T-helper 2 cell (primary cell): ENCODE measurements at places on chromosomes 7 and 10.

DNA sequence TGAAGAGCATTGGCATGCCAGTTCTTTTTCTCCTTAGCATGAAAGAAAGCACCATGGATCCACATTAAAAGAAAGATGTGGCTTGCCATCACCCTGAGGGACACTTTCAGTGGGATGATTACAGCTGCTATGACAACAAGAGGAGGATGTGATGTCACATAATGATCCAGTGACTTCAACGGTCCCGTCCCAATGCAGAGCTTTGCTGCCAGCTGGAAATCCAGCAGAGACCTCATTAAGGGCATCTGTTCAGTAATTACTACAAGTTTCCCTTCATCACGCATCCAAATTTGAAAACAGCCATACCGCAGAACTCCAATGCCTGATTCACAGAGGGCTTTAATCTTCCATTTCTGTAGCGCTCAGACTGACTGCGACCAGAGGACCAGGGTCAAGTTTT is 206.6 kb downstream of the LSM5 start:
- no peak for DNase-seq

DNA sequence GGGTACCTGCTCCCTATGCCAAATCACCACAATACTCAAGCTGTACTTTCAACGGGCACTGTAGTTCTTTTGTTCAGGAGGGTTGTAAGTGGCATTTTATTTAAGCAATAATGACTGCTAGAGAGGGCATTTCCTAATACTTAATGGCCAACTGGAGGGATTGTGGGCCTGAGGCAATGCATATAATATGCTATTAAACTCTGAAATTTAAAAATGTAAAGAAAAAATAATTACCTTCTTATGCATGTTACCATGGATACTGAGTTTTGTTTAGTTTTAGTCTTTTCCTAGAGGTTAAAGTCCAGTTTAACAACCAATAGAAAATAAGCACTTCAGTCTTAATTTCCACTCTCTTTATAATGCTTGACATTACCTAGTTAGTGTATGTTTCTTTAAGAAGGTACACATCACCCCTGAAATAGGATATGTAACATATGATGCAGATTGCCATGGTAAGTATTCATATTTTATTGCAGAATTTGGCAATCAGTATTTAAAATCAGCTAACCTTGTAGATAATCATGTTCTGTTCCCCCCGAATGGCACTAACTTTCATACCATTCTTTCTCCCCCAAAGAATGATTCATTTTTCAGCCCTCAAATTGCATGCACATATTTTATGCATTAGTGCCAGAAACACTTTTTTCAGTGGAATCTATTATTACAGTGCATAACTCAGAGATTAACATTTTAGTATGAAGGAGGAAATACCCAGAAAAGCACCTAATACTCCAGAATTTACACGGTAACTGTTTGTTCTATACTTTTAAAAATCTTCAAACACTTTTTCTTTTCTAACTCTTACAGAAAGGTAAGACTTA is 90.3 kb upstream of the ZNF438 start:
- DNase-seq, result no peak

DNA sequence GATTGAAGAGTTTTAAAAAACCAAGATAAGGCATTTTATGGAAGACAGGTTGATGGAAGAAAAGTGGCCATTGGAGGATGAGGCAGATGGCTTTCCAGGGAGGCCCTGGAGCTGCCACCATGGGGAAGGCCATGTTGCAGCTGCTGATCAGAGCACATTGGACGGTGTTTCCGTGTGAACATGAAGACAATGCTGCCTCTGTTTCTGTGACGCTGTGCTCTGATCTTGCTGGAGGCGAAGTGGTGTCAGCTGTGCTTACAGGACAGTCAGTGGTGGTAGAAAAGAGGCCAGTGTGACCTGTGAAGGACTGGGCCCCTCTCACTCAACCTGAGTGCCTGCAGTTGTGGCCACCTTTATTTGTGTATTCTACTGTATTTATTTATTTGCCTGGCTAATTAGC is 132.9 kb downstream of the FAM204A start:
- DNase-seq, result no peak

GRCh38 chr7:143041346-143041745 is 10.8 kb upstream of the OR6V1 start:
- no peak for DNase-seq

DNA sequence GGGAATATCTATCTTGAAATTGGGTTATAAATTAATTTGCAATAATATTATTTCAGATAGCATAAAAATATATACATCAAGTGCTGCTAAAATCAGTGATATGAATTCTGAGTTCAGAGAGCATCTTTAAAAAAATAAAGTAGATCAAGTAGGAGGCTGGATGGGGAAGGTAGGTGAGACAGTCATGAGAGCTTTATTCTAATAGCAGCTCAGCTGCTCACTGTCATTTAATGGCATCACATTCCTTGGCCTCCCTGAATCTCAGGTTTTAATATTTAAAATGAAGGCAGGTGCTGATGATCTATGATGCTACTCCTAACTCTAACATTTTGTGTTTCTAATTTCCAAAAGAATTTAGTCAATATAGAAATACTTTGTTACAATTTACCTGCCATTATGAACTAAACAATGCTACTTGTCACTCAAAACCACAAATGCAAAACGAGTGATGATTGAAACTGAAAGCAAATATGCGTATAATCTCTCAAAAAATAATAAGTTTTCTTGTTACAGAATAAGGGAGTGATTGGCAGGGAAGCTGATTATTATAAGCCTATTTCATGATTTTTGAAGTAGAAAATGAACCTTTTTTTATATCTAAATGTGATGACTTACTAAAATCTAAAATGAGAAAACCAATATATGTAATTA is 147.6 kb upstream of the CSTF2T start:
- DNase-seq, result no peak

DNA sequence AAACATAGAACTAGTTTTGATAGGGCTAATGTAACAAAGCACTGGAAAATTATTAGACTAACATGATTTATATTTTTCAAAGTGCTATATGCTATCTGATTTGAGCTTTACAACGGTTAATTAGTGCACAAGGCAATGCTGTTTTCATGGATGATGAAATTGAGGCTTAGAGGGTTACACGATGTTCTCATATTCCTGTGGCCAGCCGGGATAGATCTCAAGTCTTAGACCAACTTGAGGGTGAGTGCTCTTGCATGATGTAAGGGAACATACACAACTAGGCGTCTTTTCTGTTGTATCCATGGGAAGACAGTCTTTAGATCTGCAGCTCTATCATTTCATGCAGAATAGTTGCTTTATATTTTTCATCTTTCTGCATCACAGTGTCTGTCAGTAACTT is 4.1 kb downstream of the PRPF18 start:
- no peak for DNase-seq

- peak; percentile 29 for DNase-seq
These were observed 76.9 kb downstream of the PRKCQ start for GRCh38 chr10:6503171-6503570.

GRCh38 chr7:15915686-15916293 is 229.3 kb upstream of the MEOX2 start:
- no peak for DNase-seq

GRCh38 chr10:43166880-43167497 is 28.7 kb downstream of the CSGALNACT2 start:
- no peak for DNase-seq

GRCh38 chr7:6563936-6564770 is 12.9 kb upstream of the GRID2IP start:
- no peak for DNase-seq

DNA sequence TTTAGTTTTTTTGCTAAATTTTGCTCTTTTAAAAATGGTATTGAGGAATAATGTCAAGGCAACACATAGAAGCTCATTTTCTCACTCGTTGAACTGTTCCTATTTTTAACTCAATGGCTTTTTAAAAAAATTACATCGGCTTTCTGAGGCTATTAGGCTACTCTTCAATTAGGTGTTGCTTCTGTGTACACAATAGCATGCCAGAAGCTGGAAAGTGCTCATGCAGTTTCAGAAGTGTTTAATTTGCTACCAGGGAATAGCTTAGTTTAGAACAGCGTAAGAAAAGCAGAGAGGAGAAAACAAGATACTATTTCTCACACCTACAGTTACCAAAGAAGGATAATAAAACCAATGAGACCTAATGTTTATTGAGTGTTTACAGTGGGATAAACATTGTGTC is 157.4 kb downstream of the NXPH1 start:
- DNase-seq, result no peak

DNA sequence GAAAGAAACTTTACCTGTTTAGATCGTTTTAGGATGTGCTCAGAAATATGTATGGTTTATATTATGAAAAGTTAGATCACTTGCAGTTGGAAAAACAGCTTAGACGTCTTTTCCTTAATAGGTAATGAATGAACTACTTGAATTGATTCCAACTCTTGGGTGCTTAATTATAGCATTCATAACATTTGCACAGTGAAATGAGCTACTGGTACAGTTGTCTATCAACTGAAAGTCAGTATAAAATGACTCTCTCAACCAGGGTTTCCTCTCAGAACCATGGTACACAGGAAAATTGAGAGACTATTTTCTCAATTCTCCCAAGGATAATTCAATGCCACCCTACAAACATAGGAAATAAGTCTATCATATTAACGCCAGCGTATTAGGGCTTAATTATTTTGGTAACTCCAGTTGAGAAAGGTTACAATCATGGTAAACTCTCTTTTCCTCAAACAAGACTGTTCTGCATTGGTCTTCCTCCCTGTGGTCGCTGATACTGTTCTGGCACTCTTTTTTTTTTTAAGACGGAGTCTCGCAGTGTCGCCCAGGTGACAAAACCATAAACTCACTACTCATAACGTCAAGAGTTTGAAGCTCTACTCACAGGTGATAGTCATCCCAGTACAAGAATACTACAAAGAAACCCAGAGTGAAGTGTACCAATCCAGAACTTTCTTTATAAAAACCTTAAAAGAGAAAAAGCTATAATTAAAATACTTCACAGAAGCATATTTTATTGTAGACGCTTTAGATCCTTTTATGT is 2.0 kb downstream of the ANLN start:
- DNase-seq, result peak; percentile 84

DNA sequence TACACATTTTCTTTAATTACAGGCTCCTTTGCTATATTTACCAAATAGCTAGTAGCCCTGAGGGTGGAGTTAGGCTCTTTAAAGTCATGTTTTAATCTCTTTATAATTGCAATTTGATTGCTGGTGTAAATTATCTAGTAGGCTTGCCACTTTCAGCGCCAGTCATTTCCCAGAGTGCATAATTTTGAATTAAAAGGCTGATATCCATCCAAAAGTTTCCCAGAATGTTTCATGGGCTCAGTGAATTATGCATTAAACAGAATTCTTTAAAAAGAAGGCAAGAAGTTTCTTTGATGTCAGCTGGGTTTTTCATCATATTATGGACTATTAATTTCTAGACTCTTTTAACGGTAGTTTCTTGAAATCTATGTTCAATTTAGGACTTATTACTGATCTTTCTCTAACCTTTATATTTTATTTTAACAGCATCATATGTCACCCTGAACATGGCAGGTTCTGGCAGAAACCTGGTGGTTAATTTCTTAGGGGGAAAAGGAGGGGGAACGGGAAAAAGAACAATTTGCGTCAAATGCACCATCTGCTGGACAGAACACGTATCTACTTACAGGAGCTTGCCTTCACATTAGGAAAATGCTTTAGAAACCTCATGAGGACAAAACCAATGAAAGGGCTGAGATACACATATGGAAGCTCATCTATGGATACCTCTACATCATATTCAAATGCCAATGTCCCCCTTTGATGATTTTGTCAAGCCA is 171.1 kb downstream of the GRM3 start:
- no peak for DNase-seq

- DNase-seq, result no peak
These were observed 4.8 kb upstream of the AUTS2 start for GRCh38 chr7:69593511-69593910.

- DNase-seq, result no peak
These were observed 53.9 kb downstream of the SYPL1 start for GRCh38 chr7:106057962-106058927.

- no peak for DNase-seq
These were observed 459.3 kb downstream of the CNTNAP2 start for GRCh38 chr7:146575903-146576302.

GRCh38 chr10:111739125-111739873 is 444.3 kb downstream of the GPAM start:
- DNase-seq, result no peak

DNA sequence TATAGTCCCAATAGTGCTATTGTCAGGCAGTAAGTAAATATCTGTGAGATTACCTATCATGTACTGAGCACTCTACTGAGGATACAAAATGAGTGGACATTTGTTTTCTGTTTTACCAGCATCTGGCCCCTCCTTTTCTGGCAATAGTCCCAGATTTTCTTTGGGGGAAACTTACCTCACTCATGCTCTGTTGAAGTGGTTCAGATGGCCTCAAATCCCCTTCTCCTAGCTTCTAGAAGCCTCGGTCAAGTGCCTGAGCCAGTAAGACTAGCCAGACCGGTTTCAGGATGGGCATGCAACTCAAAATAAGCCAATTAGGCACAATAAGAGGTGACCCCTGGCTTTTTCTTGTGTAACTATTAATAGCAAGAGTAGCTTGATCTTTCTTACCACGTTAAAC is 19.7 kb downstream of the TRDMT1 start:
- no peak for DNase-seq

- DNase-seq, result no peak
These were observed 28.0 kb upstream of the IKZF1 start for GRCh38 chr7:50276483-50276882.

GRCh38 chr10:117373823-117374505 is 1.3 kb downstream of the PDZD8 start:
- DNase-seq, result peak; percentile 59

DNA sequence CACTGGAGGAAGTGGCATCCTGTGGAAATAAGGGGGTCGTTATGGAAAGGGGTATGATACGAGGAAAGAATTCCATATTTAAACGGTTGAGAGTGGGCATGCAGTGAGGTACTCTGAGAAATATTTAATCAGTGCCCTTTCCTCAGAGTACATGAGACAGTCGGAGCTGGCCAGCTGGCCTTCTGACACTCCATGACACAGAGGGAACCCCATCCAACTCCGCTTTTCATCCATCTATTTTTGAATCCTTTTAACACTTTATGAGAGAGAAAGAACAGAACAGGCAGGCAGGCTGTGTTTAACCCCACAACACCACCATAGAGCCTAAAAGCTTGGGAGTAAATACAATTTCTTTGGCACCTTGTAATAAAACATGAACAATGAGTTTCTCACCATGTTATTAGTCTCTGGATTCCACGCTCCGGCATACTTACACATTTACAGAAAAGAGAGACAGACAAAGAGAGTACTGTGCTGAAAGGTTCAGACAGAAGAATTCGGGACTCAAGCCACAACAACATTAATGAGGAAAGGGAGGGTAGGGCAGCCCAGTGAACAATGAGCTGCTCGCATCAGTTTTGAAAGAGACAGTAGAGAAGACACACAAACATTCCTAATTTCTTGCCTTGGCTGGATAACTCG is 124.2 kb upstream of the PDLIM1 start:
- no peak for DNase-seq

GRCh38 chr10:36251068-36251467 is 609.0 kb upstream of the FZD8 start:
- DNase-seq, result no peak

- DNase-seq, result no peak
These were observed 29.0 kb downstream of the DIP2C start for GRCh38 chr10:660413-660969.
